Neural crest cell (in vitro differentiated cells): ENCODE measurements at places on chromosomes 3 and 15. TPM values are rescaled to one million over a fixed set of nuclear protein-coding genes. Genes with fewer than 3 reads are reported as not detected.

ZPLD1 gene
- total RNA-seq = not detected in 2 replicates

LNP1 gene
- 6.9 TPM in 2 replicates for total RNA-seq

DNA sequence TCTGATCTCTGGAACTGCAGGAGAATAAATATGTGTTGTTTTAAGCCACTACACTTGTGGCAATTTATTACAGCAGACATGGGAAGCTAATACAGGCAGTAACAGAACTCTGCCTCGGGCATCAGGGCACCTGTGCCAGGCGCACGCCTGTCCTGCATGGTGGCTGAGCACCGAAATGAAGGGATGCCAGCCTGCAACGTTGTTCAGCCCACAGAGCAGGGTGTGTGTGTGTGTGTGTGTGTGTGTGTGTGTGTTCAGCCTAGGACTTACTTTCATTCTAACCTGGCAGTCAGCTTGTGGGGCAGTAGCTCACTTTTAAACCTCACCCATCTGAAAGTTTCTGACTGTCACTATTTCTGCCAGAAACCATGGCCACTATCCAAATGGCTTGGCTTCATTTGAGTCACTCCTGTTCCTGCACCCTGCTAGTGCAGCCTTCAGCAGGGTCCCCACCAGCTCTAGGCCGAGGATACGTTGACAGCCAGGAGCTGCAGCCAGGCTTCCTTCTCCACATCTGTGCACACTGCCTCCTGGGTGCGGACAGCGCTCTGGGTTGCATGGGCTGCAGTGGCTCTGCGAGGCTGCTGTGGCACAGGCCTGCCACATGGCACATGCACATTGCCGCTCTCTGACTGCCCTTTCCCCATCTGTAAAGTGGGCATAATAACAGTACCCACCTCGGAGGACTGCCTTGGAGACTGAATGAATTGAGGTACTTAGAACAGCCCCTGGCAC is 4.5 kb downstream of the UROC1 start:
- no peak for DNase-seq

OSTN gene
- total RNA-seq = 0.75 TPM in 1 of 2 replicates, not detected in the other

- DNase-seq = no peak
Observed at GRCh38 chr3:82294609-82295008, 533.2 kb upstream of the GBE1 start.

DNA sequence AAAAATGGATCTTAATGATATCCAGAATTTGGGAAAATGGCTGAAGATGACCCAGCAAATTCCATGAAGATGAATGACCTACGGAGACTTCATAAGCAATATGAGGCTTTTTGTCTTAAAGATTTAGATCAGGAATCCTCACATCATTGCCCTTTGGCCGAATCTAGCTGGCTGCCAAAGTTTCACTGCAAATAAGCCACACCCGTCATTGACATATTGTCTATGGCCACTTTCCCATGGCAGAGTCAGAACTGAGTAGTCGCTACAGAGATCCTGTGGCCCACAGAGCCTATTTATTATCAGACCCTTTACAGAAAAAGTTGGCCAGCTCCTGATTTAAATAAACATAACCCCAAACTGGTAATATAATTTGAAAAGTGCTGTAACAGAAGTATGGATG is 307.4 kb upstream of the RARB start:
- DNase-seq = no peak

DNA sequence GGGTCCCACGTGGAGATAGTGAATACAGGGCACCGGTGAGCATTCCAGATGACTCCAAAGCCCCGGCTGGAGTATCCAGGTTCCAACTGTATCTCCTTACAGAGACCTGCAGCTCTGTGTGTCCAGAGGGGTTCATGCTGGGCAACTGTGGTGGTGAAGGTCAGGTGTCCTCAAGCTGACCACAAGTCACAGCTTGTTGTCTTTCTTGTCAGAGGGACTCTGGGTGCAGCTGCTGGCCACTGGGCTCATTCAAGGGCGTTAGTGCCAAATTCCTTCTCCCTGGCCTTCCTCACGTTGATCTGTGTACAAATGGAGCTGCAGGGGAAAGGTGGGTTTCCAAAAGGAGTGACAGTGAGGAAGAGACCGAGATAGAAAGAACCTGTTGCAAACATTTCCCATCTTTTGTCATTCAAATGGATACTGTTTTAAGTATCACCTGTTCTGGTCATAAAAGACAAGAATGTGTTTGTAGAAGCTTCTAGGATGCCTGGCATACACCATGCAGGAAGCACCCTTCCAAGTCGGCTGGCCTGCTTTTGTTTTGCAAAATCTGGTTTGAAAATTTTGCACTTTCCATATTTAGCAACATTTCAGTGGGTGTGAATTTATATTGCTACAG is 52.5 kb downstream of the CEMIP start:
- DNase-seq = no peak

GRCh38 chr3:65907232-65908130 is 131.2 kb downstream of the MAGI1 start:
- DNase-seq = no peak

MORC1 gene
- total RNA-seq = not detected in 2 replicates

AQP9 gene
- total RNA-seq = not detected in 2 replicates

GRCh38 chr3:56593455-56594158 is 36.6 kb downstream of the CCDC66 start:
- no peak for DNase-seq

C3orf22 gene
- total RNA-seq = not detected in 2 replicates

CFAP44 gene
- total RNA-seq = 10.2 and 11.1 TPM in 2 replicates

SKOR1 gene
- total RNA-seq = 0.36 and 0.49 TPM in 2 replicates

GOLGA8T gene
- total RNA-seq = 0.47 and 0.71 TPM in 2 replicates

GRCh38 chr3:106176734-106177133 is 307.9 kb upstream of the CBLB start:
- no peak for DNase-seq

DNA sequence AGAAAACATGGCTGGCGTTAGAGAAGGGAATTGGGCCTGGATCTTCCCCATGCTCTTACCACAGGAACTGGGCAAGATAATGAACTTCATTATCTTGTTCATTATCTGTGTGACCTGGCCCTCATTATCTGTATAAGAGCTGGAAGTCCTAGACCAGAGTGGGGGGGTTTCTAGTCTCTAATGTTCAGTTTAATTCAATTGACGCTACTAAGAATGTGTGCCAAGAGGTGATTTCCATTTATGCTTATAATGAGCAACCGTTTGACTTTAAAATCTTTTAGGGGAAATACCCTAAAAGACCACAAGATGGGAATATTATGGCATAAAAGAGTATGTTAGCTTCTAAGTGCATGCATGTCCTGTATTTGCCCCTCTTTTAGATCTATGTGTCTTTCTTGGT is 59.1 kb upstream of the CSTA start:
- DNase-seq = no peak

- peak; percentile 38 for DNase-seq
Observed at GRCh38 chr3:52820736-52821135, 9.7 kb downstream of the ITIH4 start.

CRYGS gene
- total RNA-seq = 4.3 and 4.7 TPM in 2 replicates

GRCh38 chr3:193968380-193968974 is 167.5 kb upstream of the HES1 start:
- DNase-seq = no peak

DNA sequence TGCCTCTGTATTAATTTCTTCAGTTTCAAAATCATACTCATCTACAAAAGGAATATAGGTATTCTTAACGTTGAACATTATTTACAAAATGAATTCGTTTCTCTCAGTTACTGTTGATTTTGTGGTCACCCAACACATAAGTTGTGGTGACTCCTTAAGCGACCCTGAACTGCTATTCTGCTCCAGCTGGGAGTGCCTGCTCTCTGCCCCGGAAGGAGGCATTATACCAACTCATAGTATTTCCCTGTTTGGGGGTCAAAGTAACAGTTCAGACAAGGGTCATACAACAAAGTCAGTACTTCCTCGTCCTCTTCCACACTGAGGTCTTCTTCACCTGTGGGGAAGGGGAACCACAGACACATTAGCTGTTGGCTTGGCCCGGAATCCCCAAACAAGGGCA is 75.7 kb upstream of the FAM3D start:
- DNase-seq = no peak

GRCh38 chr3:128226795-128227395 is 73.6 kb downstream of the EEFSEC start:
- DNase-seq = peak; percentile 63

GRCh38 chr3:3783210-3783609 is 16.0 kb upstream of the LRRN1 start:
- DNase-seq = no peak

DNA sequence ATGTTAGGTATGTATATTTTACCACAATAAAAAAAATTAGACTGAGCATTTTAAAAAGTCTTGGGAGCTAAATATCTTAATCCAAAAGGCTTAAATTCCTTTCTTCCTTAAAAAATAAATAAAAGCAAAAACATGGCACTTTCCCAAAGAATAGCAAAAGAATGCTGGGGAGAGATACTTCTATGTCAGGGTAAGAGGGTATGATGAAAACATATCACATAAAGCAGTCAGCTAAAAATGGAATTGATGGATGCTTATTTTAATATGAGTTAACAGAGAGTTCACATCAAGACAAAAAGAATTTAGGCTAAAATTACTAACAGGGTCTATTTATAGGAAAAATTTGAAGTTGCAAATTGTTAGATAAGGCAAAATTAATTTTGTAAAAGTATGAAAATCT is 141.0 kb downstream of the MYLK start:
- no peak for DNase-seq

- no peak for DNase-seq
Observed at GRCh38 chr3:39221141-39221530, 28.7 kb upstream of the XIRP1 start.

- peak; percentile 38 for DNase-seq
Observed at GRCh38 chr15:79923079-79923514, 26.3 kb upstream of the MTHFS start.

- DNase-seq = no peak
Observed at GRCh38 chr15:93036951-93037819, 51.8 kb downstream of the RGMA start.

DNA sequence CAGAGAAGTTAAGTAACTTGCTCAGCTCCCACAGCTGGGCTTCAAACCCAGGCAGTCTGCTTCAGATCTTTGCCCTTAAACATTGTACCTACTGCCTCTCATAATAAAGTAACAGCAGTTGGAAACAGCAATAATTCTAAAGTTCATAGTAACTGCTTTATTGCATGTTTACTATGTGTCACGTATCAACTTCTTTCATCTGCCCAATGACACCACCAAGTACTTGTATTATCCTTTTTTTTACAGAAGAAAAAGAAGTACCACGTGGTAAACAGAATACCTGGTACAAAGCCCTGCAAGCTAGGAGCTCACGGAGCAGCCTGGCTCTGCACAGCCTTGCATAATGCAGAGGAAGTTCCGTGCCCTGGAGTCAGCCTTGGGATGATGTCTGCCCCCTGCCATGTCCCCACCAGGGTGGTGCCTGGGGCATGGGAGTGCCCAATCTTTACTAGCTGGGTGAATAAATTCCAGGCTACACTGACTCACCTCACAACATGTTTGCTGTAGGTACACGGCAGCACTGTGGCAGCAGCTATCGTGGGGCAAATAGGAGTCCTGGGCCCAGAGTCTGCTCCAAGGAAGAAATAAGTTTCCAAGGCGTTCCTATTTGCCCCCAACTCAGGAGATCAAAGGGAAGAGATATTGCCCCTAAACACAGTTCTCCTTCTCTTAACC is 77.2 kb downstream of the LDHAL6B start:
- DNase-seq = no peak

LPP gene
- total RNA-seq = 38.7 and 42.1 TPM in 2 replicates

- DNase-seq = no peak
Observed at GRCh38 chr3:150107429-150108175, 136.9 kb upstream of the PFN2 start.

DNA sequence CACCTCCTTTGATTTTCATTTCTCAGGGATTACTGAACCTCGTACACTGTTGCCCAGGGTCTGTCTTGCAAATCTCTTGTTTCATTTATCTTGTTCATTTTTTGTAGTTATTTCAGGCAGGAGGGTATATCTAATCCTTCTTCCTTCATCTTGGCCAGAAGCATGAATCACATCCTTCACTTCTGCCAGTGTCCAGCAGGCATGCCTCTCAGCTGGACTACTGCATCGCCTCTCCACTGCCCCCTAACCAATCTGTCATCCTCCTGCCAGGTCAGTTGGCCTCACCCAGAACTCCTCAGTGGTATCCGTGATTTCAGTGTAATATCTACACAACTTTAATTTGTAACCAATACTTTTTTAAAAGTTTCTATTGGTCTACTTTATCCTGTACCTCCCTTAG is 297.9 kb downstream of the GABRG3 start:
- no peak for DNase-seq

- no peak for DNase-seq
Observed at GRCh38 chr3:59480486-59480995, 430.7 kb upstream of the CFAP20DC start.

C2CD4B gene
- not detected in 2 replicates for total RNA-seq

CD200R1 gene
- not detected in 2 replicates for total RNA-seq

TRANK1 gene
- total RNA-seq = 8.9 and 11.3 TPM in 2 replicates

DNA sequence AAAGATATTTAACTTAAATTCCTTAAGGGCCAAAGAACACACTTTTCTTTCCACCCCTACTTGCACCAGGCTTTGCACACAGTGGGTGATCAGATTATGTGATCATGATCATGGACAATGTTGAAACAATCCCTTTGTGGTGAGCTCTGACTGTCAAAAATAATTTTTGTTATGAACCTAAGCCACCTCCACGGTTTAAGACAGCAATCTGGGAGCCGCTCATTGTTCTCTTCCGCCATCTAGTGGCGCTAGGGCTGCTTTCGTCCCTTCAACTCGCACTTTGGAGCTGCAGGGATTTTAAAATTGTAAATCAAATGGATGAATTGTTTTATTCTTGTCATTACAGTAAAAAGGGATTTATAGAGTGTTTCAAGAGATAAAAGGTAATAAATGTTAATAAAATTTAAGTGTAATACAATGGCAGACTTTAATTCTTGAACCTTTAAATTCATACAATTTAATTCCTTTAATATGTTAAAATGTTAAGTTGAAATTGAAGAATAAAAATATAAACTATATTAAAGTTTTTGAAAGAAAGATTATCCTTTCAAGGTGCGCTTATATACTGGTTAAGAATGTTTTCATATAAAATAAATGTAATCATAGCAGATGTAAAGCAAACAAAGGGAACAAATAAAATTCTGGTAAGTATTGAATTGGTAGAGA is 45.3 kb upstream of the ARL6 start:
- DNase-seq = peak; percentile 72

DNA sequence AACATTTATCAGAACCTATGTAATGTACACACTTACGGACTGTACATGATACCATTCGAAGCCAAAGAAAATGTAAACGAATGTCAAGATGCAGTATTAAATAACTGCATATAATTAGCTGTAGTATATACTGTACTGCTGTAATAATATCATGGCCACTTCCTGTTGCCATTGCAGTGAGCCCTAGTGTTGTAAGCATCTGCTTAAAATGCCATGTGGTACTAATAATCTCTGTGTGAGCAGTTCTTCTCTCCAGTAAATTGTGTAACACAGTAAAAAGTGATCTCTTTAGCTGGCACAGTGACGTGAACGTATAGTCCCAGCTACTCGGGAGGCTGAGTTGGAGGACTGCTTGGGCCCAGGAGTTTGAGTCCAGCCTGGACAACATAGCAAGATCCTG is 8.6 kb downstream of the SPG11 start:
- no peak for DNase-seq
